Muscle of leg (tissue), 16 donors: ENCODE measurements at places on chromosomes 7 and 10. TPM values are rescaled to one million over a fixed set of nuclear protein-coding genes. Genes with fewer than 3 reads are reported as not detected.

DNA sequence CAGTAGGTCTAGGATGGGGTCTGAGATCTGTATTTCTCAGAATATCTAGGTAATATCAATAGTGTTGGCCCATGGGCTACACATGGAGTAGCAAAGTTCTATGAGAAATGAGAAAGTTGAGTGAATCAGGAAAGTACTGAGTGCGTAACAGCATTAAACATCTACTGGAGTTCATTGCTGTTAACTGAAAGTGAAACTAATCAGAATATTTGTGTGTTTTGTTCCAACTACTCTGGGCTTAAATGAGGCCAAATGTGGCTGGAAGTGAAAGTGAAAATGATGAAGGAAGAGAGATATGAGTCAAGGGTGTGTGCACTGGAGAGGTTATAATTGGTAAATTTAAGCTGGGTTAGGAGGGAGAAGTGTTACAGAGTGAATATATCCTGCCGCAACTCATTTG, 46.5 kb downstream of the TMEM106B start:
- peak; percentile 48 for DNase-seq

DNA sequence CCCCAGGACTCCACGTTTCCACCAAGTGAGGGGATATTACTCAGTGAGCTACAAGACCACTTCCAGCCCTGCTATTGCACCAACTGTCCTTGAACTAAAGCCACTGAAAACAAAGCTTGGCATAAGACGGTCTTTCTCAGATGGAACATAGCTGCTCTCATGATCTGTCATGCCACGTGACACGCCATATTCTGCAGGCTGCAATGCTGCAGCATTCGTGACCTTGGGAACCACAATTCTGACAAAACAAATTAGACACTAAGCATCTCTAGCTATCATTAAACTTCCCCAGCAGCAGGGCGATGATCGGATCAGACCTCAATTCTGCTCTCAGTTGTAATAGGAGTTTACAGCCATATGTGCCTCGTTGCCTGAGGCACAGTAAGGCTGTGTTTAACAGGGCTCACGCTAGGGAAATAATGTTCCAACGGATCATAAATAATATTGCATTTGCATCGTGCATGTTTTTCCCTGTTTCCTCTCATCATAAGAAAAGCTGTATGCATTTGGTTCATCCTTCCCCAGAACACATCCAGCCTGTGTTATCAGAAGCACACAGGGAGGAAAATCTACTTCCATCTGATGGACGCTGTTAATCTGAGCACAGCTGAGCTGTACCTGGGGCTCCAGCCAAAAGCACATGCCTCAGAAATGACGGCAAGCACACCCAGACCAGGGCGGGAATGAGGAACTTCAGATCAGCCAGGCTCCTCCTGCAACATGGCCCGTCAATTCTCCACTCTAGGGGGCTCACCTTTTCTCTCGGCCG, 38.6 kb upstream of the CNPY1 start:
- DNase-seq, result peak; percentile 73

GRCh38 chr7:151871904-151872303, 5.0 kb downstream of the PRKAG2 start:
- DNase-seq, result no peak

- DNase-seq, result peak; percentile 72
Measured at GRCh38 chr10:6925146-6925545, 345.1 kb upstream of the PRKCQ start.

DNA sequence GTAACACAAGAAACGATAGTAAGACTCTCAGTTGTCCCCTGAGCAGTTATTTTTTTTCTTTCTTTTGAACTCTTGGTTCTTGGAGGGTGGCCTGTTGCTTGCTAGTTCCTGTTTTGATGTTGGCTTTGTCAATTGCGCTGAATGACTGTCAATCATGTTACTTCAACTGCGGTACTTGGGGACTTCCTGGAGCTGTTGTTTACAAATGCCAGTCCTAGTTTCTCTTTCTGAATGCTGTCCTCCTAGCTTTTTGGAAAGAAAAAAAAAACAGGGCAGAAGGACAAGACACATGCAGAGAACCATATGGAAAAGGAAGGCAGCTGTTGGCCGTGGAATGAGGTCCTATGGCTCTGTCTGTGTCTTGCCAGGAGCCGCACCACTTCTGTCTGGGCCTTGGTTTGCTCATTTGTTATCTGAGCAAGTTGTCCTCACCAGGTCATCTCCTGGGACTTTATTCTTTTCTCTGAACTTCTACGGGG, 7.0 kb upstream of the PDCD4 start:
- DNase-seq, result peak; percentile 77

GRCh38 chr10:72830625-72831024, 62.9 kb upstream of the OIT3 start:
- peak; percentile 25 for DNase-seq

HOXA13 gene
- 0.40 TPM for total RNA-seq

EGR2 gene
- total RNA-seq, result 1.5 TPM

RPEL1 gene
- total RNA-seq, result not detected

DNA sequence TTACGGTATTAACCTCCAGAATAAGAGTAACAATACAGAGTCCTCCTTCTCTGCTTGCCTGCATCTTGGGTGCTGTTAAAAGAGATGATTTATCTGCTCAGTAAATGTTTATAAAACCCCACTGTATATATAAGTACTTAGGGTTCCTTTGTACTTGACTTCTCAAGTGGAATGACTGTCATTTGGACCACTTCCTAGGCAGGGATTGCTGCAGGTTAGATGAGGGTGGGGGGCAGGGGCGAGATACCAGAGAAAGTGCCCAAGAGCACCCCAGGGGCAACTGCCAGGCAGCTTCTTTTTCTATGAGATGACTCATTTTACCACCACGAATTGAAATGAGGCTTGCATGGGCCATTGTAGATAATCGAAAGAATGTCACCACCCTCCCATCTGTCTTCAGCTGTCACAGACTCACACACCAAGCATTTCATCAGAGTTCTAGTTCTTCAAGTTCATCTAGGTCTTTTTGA, 421.9 kb upstream of the GALNT17 start:
- DNase-seq, result no peak

- DNase-seq, result no peak
Measured at GRCh38 chr10:130440494-130440893, 304.3 kb downstream of the GLRX3 start.

SLC13A1 gene
- total RNA-seq, result not detected

DNA sequence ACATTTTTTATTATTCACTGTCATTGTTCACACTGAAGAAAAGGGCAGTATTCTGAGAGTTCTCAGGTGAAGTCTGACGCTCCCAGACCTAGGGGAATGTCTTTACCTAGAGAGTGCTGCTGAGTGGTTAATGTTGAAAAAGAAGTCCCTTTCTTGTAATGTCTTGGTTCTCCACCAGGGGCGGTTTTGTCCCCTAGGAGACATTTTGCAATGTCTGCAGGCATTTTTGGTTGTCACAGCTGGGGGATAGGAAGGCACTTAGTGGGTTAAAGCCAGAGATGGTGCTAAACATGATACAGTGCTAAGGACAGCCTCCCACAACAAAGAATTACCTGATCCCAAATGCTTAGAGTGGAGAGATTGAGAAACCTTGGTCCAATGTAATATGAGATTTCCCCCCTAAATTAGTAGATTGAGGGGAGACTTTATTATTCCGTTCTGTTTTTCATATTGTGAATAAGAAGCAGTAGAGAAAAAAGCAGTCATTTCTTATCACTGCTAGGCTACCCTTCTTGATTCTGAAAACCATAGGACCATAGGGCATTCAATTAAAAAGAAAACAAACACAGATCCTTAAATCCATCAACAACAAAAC, 13.1 kb downstream of the UMAD1 start:
- no peak for DNase-seq

- peak; percentile 56 for DNase-seq
Measured at GRCh38 chr7:66170309-66171231, 34.6 kb upstream of the TPST1 start.

DNA sequence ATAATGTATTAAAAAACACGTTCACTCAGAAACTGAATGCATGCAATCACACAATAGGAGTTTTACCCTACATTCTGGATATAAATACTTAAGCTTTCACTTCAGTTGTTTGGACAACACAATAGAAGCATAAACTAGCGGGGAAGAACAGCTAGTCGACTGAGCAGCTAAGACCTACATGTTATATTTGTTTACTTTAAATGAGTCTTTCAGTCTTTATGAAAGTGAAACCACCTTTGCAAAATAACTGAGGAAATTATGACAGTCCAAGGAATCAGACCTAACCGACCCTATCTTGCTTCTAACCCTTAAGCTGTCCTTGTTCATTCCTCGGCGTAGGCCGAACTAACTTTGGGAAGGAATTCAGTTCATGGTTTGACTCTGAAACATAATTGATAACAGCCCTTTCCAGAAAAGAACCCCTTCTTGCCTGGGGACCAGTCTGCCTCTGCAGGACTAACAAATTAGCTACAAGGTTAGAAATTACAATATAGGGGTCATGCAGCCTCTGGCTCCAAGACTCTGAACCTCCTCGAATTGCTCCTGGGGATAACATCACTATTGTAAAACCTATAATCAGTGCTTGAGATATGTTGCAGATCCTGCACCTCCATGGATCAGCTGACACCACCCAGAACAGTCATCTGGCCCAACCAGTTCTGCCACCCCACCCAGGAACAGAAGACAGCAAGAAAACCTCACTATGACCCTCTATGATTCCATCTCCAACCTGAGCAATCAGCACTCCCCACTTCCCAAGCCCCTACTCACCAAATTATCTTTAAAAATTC, 185.1 kb upstream of the KLF6 start:
- no peak for DNase-seq

DNA sequence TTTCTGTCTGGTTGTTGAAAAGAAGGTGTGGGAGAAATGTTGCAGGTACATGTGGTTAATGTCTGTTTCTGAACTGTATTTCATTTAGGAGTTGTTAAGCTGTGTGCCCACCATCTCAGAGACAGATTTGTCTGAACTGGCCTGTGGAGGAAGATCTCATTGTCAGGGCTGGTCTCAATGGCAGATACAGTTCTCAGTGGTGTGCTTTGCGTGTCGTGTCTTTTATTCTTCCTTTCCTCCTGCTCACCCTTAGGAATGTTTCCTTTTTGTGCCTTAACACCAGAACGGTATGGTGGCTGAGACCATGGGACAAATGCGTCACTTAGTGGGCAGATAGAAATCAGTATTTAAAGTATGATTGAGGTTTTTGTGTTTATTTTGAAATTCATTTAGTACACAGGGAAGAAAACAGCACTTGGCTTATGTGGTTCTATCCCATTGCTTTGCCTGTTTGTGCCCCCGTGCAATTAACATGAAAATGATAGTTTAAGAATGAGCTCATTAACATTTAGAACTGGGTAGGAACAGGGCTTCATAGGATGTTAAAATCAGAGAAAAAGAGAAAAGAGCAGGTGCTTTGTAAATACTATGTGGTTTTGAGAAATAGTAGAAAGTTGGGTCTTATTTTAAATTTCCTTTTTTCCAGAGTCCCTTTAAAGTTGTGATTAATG, 112.6 kb downstream of the AUTS2 start:
- no peak for DNase-seq

SMKR1 gene
- total RNA-seq, result not detected

CYP2C18 gene
- total RNA-seq, result not detected

- no peak for DNase-seq
Measured at GRCh38 chr7:143018931-143019330, 8.0 kb downstream of the OR9A2 start.

CPA5 gene
- total RNA-seq, result 6.3 TPM

DNA sequence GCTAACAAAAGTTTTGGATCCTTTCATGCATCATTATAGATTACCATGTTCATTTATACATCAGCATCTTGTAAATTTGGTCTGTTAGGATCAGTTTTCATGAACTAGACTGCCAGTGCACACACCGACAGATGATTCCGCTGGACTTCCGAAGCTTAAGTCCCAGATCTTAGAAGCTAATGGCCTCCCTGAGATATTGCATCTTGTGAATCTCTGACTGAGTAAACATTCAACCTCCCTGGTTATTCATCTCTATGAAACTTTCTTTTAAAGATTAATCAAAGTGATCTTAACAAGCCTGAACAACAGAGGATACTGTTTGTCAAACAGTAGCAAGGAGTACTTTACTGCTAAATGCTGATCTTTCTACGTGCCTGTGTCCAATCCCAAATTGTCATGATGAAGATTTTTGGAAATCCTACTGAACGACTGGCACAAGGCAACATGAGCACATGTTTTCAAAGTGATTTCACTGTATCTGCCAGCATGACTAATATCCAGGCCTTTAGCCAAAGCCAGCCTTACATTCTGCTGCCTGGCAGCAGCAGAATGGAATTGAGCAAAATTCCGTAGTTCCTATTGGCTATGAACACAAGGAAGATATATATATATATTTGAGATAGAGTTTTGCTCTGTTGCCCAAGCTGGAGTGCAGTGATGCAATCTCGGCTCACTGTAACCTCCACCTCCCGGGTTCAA, 91.3 kb upstream of the ANK3 start:
- DNase-seq, result peak; percentile 84

DNA sequence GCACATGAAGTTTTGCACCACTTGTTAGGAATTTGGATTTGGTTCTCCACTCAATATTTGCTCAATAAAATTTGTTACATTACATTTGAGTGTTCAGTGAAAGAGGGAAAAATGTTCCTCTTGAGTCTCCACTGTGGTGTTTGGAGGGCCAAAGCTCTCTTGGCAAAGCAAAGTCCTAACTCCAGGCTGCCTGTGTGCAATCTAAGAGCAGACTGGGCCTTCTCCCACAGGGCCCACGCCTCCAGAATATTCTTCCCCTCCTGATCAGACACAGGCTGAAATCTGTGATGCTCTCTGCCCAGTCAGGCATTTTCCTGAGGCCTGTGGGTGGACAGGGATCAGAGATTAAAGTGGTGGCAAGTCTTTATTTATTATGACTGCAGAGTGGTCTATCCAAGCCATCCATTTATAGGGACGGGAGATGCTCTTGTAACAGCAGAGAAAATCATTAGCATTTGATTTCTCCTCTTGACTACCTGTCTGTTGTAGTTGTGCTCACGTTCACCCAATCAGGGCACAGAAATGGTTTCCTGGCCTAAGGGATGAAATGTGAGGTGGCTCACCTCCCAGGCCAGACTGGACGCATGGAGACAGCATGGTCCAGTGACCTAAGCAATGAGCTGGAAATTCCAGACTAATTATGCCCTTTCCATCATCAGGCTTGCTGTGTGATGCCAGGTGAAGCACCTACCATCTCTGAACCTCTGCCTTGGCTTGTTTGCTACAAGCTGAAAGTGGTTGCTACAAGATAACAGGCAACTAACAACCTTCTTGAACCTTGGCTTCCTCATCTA, 147.1 kb upstream of the NRBF2 start:
- no peak for DNase-seq

DIP2C gene
- 15.1 TPM for total RNA-seq

- no peak for DNase-seq
Measured at GRCh38 chr7:77995717-77996116, 197.1 kb downstream of the PHTF2 start.

FGL2 gene
- 21.7 TPM for total RNA-seq

GRCh38 chr7:73966062-73966940, 61.7 kb upstream of the ELN start:
- DNase-seq, result no peak

DNA sequence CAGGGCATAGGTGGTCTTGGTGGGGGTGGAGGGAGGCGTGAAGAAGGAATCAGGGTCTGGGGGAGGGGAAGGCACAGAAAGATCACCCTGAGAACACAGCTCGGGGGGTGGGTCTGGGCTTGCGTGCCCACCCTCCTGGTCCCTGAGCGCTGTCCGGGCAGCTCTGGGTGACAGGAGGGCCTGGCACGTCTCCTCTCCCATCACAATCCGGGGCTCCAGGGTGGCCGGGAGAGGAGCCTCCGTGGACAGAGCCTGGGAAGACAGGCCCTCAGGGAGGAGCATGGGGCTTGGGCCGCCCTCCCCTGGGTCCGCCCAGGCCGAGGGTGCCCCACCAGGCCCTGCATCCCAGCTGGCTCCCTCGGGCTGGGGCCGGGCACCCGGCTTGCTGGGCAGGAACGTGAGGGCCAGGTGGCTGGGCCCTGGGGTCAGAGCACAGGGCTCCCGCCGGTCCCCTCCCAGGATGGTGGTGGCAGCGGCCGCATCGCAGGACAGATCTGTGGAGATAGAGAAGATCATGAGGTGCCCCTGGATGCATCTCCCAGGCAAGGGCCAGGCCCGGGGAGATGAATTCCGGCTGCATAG, 3.1 kb downstream of the NACAD start:
- no peak for DNase-seq
